NCI-H2171 (cell line): ENCODE measurements at places on chromosomes 5 and 9.
A peak's percentile ranks its signal among the peaks of the same experiment; 100 is the strongest.

DNA sequence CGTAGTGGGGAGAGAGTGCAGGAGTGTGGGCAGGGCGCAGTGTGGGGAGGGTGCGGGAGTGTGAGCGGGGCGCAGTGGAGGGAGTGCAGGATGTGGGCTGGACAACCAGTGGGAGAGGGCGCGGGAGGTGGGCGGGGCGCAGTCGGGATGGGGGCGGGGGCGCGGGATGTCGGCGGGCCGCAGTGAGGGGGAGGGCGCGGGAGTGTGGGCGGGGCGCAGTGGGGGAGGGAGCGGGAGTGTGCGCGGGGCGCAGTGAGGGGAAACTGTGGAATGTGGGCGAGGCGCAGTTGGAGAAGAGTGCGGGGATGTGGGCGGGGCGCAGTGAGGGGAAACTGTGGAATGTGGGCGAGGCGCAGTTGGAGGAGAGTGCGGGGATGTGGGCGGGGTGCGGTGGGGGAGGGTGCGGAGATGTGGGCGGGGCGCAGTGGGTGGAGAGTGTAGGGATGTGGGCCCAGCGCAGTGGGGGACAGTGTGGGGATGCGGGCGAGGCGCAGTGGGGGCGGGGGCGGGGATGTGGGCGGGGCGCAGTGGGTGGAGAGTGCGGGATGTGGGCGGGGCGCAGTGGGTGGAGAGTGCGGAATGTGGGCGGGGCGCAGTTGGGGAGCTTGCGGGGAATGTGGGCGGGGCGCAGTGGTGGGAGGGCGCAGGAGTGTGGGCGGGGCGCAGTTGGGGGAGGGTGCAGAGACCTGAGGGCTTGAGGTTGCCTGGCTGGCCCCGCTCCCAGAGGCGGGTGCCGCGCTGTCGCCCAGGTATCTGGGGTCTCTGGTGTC, at the start of gene NXNL2:
NXNL2 (plus strand) TSS at position 723 of the 770 bp plus-strand sequence. CDS start 257 bp downstream, outside the sequence.
- peak; percentile 15 for DNase-seq

GRCh38 chr9:35341585-35341984, 148.3 kb upstream of the RUSC2 start:
- no peak for DNase-seq

DNA sequence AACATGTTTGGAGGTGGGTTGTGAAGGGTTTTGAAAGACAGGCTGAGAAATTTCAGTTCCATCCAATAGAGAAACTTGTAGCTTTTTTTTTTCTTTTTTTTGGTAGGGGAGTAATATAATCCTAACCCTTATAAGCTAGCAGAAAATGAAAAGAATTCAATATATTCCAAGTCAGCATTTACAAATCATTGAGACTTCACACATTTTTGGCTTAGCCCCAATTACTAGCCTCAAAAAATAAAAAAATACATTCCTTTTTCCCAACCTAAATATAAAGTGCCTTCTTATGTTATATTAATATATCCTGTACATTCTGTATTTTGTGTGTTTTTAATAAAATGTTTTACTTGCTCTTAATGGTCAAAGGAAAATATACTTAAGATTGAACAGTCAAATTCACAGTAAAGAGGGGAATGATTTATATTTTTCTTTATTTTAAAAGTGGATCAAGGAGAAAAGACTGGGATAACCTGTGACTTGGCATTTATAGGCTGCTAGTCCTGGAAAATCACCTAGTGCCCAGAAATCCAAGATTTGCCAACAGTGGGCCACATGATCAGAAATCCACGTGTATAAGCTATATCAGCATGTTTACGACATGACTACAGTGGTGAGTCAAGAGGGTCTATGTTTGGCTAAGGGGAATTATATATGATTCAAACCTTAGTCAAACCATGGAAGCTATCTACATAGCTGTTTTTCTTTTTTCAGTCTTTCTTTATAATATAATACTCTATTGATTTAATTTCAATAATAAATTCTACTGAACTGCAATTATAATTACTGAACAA, 14.5 kb downstream of the HACD4 start:
- no peak for DNase-seq

DNA sequence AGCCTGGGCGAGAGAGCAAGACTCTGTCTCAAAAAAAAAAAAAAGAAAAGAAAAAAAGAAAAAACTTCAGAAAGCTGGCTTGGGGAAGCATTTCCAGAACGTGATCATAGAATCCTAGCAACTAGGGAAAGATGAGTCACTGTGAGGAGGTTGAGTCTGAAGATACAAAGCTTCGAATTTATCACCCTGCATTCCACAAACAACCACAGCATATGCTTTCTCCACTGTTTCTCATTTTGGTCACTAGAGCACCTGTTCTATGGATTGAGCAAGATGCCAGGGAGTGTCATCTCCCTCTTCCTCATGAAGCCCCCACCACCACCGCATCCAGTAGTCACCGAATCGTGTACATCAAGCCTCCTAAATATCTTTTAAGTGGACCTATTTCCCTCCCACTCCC, 37.9 kb downstream of the SEMA5A start:
- no peak for DNase-seq

DNA sequence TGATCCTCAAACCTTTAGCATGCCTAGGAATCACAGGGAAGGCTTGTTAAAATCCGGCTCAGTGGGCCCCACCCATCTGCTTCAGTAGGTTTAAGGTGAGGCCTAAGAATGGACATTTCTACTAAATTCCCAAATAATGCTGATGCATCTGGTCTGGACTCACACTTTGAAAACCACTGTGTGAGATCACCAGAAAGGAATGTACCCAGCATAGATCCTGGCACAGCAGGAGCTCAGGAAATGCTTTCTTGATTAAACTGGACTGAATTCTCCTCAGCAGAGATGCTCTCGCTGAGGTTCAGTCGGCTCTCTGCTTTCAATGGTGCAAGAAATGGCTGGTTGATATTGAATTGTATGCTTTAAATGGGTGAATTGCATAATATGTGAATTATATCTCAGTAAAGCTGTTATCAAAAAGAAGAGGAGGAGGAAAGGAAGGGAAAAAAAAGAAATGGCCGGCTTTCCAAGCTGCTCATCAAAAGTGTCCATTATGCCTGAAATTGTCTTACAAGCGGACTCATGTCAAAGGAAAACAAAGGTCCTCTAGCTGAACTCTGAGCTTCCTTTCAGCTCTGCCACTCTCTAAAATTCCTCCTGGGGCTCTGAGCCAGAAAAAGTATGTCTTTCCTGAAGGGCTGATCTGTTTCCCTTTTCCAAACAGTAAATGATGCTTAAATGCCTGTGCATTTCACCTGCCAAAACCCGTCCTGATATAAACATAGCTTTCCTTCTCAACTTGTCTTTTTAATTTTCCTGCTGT, 77.6 kb upstream of the SAP30L start:
- DNase-seq, result no peak

DNA sequence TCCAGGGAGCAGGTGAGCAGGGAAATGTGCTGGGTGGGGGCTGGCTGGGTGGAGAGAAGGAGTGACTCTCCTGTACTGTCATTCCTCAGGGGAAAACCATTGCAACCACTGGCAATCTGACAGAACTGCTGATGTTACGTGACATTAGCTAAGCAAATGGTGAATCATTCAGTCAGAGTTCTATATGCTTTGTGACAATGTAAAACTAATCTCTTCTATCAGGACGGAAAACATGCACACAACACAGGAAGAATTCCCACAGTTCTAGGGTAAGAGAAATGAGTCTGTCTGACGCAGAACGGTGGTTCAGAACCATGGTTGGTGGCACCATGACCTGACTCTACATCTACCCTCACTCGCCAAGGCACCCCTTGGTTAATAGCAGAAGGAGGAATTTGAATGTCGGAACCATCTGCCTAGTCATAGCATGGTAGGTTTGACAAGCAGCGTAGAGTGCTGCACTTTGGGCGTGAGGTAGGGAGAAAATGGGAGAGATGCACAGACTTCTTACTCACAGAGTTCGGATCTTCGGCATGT, 243.6 kb upstream of the PANK3 start:
- no peak for DNase-seq

- no peak for DNase-seq
Measured at GRCh38 chr9:19650312-19650711, 138.5 kb downstream of the SLC24A2 start.

DNA sequence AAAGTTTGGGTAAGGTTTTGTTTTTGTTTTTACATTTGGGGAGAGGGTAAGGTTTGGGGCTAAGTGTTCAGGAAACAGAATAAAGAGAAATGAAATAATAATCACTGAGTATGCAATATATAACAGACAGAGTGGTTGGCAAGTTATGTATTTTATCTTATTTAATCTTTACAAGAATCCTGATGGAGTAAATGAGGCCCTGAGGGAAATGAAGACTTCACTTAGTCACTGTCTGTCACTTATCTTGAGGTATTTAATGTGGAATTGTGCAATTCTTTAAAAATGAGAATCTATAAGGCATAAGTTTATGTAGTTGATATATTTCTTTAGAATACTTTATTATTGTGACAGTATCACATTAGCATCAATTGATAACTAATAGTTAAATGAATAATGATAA, 48.1 kb downstream of the TEK start:
- no peak for DNase-seq

DNA sequence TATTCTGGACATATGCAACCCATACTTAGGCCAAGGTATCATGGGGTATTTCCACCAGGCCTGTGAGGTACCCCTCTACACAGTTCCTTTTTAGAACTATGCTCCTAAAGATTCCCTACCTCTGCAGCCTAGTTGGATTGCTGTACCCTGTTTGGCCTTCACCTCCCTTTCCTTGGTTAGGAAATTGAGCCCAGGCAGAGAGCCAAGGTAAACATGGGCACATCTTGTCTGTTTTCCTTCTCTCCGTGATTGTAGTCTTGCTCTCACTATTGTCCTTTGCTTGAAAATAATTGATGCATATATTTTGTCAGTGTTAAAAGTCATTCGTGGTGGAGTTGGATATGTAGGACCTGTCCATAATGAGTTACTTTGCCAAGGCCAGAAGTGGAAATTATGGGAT, 26.7 kb downstream of the BDP1 start:
- peak; percentile 6 for DNase-seq
